ENCODE measurements at places on chromosomes 12 and 14. TPM values are rescaled to one million over a fixed set of nuclear protein-coding genes. Genes with fewer than 3 reads are reported as not detected.

Gene EPYC
- not detected for total RNA-seq

Gene CDH24
- 0.69 TPM for total RNA-seq

Gene TAS2R42
- total RNA-seq, result not detected

Gene TBX3
- 17.2 TPM for total RNA-seq

Gene C12orf60
- total RNA-seq, result 2.3 TPM

Gene SCNN1A
- 1.5 TPM for total RNA-seq

Gene TAS2R20
- total RNA-seq, result 2.9 TPM

Gene LHX5
- total RNA-seq, result not detected

Gene LIN52
- total RNA-seq, result 30.8 TPM

Gene GALNT9
- 0.04 TPM for total RNA-seq

Gene C3AR1
- not detected for total RNA-seq

Gene BBOF1
- total RNA-seq, result 2.3 TPM

Gene PRPH
- total RNA-seq, result not detected

Gene TMEM119
- not detected for total RNA-seq

Gene CLEC12A
- total RNA-seq, result not detected

Gene TMCC3
- not detected for total RNA-seq

Gene KRT77
- total RNA-seq, result not detected

Gene TMPRSS12
- not detected for total RNA-seq

Gene LRTM2
- total RNA-seq, result not detected

Gene SLC38A6
- 12.4 TPM for total RNA-seq

Gene KCNJ8
- not detected for total RNA-seq

Gene ADAMTS20
- not detected for total RNA-seq

Gene SSPN
- not detected for total RNA-seq

Gene ACSS3
- 86.3 TPM for total RNA-seq

Gene CCDC38
- total RNA-seq, result 0.18 TPM

Gene METAP2
- 204 TPM for total RNA-seq

Gene DDX55
- total RNA-seq, result 29.5 TPM

Gene PSMC6
- total RNA-seq, result 210 TPM

Gene ARMH4
- total RNA-seq, result 0.02 TPM

Gene GARIN6
- not detected for total RNA-seq

Gene NAV3
- 0.51 TPM for total RNA-seq

Gene PLXNC1
- 11.2 TPM for total RNA-seq

Gene AKAP6
- 0.84 TPM for total RNA-seq

Gene RHEBL1
- total RNA-seq, result 1.4 TPM

Gene MSRB3
- total RNA-seq, result 1.4 TPM

Gene GLT8D2
- not detected for total RNA-seq

Gene TGM1
- total RNA-seq, result 3.2 TPM

Gene ANKS1B
- not detected for total RNA-seq

Gene ACRBP
- total RNA-seq, result not detected

All from HepG2 (cell line).